KG1 (cell line): ENCODE measurements at places on chromosomes 16 and 17.
A peak's percentile ranks its signal among the peaks of the same experiment; 100 is the strongest.

GRCh38 chr16:61435346-61435745, 600.9 kb downstream of the CDH8 start:
- no peak for DNase-seq

DNA sequence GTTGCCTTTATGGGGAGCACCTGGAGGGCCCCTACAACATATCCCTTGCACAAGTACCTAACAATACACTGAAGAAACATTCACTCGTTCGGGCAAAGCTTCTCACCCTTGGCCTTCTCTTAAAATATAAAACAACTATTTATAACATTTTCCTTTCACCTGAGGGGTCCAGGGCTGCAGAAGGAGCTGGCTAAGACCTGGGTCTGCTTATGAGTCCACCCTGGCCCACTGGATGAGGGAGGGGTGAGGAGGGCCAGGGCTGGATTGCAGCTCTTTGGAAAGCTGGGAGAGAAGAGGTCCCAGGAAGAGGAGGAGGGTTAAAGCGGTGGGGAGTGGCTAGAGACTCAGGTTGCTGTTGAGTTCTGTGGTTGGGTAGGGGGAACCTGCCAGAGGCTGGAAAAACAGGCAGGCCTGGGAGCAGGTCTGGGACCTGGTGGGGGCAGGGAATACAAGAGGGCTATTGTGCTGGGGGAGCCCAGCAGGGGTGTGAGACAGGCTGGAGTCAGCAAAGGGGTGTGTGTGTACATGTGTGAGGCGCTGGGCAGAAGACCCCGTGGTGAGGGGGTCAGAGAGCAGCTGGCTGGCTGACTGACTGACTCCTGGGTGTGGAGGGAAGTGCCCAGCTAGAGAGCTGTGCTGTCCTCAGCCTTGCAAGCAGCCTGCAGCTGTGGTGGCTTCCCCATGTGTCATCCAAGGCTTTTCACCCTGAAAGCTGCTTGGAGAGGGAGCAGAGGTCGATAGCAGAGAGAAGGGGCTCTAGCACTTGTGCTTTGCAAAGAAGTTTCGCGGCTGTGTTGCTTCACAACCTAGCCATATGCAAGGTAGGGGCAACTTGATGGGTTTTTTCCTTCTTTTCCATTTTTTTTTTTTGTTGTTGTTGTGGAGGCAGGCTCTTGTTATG, 10.2 kb upstream of the MRC2 start:
- DNase-seq = no peak

- no peak for DNase-seq
These were observed 53.9 kb upstream of the XYLT1 start for GRCh38 chr16:17524656-17525055.

DNA sequence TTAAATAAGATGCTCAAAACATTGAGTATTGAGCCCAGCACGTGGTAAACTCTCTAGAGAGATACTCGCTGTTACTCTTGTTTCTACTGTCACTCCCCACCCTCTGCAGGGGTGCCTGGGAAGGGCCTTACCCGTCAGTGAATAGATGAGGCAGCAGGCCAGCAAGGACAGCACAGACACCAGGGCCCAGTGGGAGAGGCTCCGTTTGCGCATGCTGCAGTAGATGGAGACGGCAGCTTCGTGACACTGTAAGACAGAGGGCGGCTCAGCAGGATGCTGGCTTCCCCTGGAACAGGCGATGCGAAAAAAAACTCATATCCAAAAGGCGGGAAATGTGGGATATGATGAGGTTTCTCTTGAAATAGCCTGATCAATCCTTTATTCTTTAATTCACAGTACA, 20.0 kb downstream of the SLC38A8 start:
- DNase-seq = no peak

GRCh38 chr17:42389899-42390298, 1.7 kb upstream of the STAT3 start:
- DNase-seq = no peak

- peak; percentile 65 for DNase-seq
These were observed 344.9 kb downstream of the CPPED1 start for GRCh38 chr16:12458591-12459358.

GRCh38 chr16:14050291-14051027, 20.7 kb upstream of the MRTFB start:
- no peak for DNase-seq

DNA sequence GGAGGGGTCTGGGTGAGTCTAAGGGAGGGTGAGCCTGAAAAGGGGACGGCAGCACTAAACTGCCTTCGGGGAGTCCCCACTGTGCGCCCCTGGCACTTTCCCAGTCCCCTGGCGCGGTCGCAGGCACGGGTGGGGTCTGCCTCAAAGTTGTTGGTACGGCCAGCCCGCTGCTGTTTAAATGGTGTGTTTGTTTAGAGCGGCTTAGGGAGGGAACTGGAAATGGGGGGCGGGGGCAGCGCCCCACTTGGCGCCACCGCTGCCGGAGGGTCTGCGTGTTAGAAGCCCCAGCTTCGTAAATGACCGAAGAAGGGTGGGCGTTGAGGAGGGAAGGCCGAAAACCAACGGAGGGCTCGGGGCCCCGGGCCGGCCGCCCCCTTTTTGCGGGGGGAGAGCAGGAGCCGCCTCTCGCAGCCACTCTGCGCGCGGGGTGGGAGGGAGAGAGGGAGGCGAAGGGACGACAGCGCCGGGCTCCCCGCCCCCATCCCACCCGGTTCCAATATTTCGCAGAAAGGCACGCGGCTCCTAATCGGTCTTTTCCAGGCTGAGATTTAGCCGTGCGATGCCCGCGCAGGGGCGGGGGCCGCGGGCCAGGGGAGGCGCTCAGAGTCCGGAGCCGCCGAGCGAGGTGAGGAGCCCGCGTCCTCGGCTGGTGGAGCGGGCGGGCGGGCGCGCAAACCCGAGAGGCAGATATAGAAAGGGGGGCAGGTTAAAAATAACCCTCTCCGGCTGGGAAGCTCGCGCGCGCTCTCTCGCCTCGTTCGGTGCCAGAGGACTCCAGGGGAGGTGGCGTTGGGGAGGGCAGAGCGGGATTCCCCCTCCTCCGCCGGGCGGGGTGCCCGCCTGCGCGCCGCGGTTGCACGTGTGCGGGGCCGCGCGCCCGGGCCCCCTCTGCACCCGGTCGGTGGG, 54.9 kb downstream of the SREBF1 start:
- no peak for DNase-seq

DNA sequence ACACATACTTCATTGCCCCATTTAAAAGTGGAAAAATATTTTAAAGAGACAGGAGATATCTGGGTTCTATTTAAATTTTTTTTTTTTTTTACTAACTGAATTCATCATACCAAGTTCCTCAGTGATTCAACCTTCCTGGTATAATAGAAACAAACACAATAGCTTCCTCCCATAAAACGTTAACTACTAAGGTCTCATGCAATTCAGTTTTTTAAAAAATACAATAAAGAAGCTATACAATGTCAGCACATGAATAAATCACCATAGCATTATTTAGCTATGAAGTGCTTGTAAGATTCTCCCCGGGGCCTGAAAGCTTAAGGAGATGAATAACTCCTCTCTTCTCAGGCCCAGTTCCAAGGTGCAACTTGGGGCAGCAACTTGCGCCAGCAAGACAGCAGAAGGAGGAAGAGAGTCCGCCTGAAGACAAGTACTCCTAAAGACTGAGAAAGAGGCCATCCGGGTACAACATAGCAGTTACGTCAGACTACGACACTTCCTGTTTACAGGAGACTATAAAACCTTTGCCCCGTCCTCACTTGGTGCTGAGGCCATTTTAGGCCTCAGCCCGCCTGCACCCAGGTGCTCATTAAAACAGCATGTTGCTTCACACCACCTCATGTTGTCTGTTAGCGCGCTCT, 81.5 kb downstream of the MYO1D start:
- no peak for DNase-seq

DNA sequence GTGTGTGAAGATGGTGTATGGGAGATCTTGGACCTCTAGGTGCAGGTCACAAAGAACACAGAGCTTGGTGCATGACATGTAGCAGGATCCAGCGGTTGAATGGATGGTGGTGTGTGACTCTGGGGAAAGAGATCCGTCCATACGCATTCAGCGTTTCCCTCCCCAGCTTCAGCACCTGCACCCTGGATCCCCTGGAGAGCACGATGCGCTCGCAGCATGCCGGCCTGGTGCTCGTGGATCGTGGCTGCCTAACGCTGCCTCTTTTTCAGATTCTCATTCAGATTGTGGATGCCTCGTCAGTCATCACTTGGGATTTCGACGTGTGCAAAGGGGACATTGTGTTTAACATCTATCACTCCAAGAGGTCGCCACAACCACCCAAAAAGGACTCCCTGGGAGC, 70.9 kb downstream of the SEC14L1 start:
- DNase-seq = no peak

- DNase-seq = no peak
These were observed 17.7 kb downstream of the ADCY9 start for GRCh38 chr16:4098501-4098900.

- DNase-seq = no peak
These were observed 48.2 kb downstream of the MRC2 start for GRCh38 chr17:62675701-62676100.

- no peak for DNase-seq
These were observed 29.9 kb upstream of the TNS4 start for GRCh38 chr17:40531051-40531991.

GRCh38 chr17:40316571-40317344, 7.8 kb downstream of the RARA start:
- no peak for DNase-seq

DNA sequence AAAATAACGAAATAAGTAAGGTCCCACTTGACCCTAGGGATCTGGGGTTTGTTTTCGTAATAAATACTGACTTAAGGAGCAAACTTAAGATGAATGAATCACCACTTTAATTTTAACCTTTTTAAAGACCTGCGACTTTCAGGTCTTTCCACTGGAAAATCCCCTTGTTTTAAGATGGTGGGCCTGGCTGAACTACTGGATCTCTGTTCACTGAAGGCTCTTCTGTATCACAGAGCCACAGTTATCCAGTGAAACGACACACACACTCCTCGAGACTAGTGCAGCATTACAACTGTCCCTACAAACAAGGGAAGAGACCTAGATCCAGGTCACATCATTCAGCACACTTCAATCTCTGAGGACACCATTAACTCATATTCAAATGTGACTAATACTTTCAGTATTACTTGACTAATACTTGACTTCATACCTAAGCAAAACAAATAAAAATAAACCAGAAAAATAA, 299.0 kb downstream of the CEP112 start:
- DNase-seq = no peak

DNA sequence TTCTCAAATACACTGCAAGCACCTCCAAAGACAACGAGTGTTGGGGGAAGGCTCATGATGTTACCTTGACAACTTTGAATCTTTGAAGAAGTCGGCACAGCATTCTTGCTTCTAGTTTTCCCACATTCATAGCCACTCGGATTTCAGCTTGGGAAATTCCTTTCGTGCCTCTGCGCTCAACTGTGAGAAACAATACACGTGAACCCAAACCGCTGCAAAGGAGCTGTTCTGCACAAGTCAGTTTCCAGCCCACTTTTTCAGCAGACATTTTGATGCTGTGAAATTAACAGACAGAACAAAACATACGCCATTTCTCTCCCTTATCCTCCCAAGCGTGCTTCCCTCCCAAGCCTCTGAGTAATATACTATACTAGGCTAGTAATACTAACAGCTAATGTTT, 41.2 kb downstream of the GTF3C1 start:
- DNase-seq = no peak

DNA sequence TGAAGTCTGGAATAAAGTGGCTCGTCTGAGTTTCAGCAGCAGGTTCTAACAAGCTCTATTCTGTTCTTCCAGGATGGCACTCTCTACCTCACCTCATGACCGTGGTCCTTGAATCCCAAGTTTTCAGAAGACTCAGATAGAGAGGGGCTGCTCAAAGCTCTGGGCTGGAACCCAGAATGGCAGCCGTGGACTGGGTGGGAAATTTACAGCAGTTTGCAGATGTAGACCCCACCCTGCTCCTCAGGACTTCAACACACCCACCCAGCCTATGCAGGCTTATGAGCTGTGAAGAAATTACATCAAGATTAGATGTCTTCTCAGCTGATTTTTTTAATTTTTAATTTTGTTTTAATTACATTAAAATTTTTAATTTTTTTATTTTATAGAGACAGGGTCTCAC, 59.4 kb downstream of the METRNL start:
- no peak for DNase-seq

DNA sequence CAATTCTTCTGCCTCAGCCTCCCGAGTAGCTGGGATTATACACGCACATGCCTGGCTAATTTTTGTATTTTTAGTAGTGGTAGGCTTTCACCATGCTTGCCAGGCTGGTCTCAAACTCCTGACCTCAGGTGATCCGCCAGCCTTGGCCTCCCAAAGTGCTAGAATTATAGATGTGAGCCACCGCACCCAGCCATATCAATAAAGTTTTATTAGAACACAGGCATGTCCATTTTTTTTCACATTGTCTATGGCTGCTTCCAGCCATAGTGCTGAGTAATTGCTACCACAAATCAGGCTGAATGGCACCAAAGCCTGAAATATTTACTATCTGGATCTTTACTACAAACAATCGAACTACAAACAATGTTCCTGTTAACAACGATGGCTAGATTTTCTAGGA, 114.4 kb upstream of the IRX6 start:
- no peak for DNase-seq

DNA sequence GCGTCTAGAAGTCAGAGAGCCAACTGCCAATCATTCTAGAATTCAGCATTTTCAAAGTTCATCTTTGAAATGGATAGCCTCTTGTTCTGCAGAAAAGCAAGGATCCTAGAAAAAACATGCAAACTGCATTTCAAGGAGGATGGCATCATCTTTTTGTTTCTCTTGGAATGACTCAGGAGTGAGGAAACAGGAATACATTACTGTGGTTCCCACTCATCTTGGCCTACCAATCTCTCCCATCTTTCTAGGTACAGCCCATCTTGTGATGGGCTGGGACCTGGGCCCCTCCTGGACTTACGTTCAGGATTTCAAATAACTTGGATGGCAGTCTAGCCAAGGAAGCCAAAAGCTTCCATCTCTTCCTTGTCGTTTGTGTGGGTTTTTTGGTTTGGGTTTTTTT, 363.4 kb downstream of the CDH13 start:
- DNase-seq = no peak

- DNase-seq = no peak
These were observed 9.6 kb downstream of the G6PC3 start for GRCh38 chr17:44079877-44080821.

DNA sequence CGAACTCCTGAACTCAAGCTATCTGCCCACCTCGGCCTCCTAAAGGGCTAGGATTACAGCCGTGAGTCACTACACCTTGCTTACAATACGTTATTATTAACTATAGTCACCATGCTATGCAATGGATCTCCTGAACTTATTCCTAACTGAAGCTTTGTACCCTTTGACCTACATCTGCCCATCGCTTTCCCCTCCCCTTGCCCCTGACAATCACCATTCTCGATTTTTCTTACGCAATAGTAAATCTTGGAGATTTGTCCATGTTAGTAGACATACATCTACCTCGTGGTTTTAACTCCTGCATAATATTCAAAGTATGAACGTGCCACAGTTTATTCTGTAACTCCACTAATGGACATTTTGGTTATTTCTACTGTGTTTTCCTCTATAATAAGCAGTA, 120.6 kb downstream of the NPIPB5 start:
- DNase-seq = no peak

DNA sequence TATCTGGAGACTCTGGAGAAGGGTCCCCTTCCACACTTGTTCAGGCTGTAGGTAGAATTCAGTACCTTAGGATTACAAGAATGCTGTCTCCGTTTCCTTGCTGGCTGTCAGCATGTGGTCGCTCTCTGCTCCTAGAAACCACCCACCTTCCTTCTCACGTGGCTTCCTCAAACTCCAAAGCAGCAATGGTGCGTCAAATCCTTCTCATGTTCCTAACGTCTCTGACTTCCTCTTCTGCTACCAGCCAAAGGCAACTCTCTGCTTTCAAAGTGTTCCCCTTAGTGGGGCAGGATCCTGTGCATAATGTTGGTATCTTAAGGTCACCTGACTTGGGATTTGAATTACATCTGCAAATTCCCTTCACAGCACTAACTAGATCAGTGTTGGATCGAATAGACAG, 30.9 kb upstream of the DYNLRB2 start:
- DNase-seq = no peak

GRCh38 chr17:70320673-70321345, 151.5 kb downstream of the KCNJ2 start:
- DNase-seq = no peak
